CD4-positive, alpha-beta T cell treated with Interleukin-15 for 1 hour (primary cell): ENCODE measurements at places on chromosomes 4 and X.

- DNase-seq: no peak
Measured at GRCh38 chrX:42715701-42716262, 62.2 kb downstream of the PPP1R2C start.

GRCh38 chr4:77143091-77143490, 13.9 kb upstream of the CCNG2 start:
- DNase-seq: no peak

GRCh38 chr4:124738994-124739393, 26.5 kb upstream of the ANKRD50 start:
- no peak for DNase-seq

GRCh38 chr4:13378973-13379759, 105.0 kb downstream of the RAB28 start:
- DNase-seq: no peak

DNA sequence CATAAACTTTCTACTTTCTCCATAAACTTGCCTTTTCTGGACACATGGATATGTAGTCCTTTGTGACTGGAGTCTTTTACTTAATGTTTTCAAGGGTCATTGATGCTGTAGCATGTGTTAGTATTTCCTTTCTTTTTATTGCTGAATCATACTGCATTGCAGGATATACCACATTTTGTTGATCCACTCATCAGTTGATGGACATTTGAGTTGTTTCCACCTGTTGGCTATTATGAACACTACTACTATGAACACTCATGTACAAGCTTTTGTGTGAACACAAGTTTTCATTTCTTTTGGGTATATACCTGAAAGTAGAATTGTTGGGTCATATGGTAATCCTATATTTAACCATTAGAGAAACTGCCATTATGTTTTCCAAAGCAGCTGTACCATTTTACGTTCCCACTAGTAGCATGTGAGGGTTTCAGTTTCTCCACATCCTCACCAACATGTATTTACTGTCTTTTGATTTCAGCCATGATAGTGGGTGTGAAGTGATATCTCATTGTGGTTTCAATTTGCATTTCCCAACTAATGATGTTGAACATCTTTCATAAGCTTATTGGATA, 26.3 kb upstream of the GPM6B start:
- DNase-seq: no peak

DNA sequence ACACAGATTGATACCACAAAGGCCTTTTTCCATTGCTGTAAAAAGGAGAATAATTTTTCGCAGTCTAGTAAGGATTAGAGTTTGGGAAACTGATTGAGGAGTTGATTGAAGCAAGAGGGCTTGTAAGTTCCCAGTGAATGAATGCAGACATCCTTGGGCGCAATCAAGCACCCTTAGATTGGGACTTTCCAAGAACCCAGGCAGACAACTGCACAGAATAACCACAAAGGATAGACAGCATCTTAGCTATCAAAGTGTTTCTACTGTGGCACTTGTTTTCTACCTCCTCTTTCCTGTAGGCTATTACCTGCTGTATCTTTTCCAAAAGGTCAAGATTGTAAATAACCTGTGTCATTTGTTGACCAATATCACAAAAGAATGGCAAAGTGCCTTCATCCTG, 2.6 kb downstream of the COX18 start:
- peak; percentile 41 for DNase-seq

DNA sequence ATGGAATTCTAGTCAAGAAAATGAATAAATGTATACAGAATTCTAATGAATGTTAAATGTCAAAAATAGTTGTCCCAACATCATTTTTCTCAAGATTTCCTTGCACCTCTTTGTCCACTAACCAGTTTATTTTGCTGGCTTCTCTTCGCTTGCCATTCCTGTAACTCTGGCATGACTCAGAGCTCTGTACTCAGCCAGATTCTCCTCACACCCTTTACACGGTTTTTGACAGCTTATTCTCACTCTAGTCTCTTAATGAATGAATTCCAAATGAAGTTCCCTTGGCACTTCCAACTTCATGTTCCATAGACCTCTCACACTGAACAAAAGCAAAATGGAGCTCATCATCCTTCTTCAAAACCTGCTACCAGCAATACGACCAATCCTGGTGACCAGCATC, 419.3 kb upstream of the SLIT2 start:
- DNase-seq: no peak

DNA sequence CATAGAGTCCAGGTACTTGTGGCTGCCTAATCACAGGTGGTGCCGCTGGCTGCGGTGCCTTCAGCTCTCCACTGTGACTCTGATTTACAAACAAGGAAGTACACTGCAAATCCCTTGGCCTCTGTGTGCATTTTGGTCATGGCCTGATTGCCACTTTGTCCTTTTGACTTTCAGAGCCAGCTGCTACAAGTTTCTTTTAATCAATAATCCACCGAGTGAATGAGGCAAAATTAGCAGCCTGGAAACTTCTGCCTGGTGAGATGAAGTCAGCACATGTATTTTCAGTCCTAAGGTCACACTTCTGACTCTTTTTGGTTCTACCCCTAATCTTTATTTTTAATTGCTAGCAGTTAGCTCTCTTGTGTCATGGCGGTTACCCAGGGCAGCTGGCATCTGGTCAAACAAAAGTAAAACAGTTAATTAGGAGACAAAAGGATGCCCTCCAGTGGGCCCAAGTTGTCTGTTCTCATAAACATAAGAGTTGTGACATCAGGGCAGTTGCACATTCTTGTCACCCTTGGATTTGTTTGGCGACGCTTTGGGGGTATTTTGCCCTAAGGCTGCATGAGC, 62.3 kb upstream of the LNX1 start:
- no peak for DNase-seq

GRCh38 chr4:44662623-44663005, 11.2 kb upstream of the YIPF7 start:
- no peak for DNase-seq
